ENCODE measurements at places on chromosomes 3 and 15. TPM values are rescaled to one million over a fixed set of nuclear protein-coding genes. Genes with fewer than 3 reads are reported as not detected.

GOLGA6A gene
- not detected for total RNA-seq

ADCY5 gene
- total RNA-seq = 8.4 TPM

FBXW12 gene
- not detected for total RNA-seq

ANAPC13 gene
- 54.9 TPM for total RNA-seq

GASK1A gene
- total RNA-seq = 16.1 TPM

RPP25 gene
- 15.2 TPM for total RNA-seq

DNA sequence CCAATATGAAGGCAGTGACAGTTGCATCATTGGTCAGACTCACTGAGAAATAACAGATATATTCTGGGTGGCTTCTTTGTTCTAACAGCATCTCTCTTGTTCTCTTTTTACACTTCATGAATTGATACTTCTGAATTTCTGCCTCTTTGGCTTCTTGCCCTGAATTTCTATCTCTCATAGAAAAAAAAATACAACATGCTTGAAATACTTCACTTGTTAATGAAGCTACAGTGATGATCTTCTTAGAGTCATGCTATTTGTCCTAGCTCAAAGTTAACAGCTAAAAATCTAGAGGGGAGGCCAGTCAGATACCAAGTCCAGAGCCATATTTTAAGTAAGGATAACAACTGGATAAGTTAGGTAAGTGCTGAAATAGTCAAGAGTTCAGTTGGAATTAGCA is 597.2 kb upstream of the AGTR1 start:
- no peak for DNase-seq

- DNase-seq = no peak
These were observed 248.9 kb downstream of the SLCO3A1 start for GRCh38 chr15:92102395-92102755.

GRCh38 chr3:141259821-141260629 is 28.4 kb downstream of the PXYLP1 start:
- no peak for DNase-seq

DNA sequence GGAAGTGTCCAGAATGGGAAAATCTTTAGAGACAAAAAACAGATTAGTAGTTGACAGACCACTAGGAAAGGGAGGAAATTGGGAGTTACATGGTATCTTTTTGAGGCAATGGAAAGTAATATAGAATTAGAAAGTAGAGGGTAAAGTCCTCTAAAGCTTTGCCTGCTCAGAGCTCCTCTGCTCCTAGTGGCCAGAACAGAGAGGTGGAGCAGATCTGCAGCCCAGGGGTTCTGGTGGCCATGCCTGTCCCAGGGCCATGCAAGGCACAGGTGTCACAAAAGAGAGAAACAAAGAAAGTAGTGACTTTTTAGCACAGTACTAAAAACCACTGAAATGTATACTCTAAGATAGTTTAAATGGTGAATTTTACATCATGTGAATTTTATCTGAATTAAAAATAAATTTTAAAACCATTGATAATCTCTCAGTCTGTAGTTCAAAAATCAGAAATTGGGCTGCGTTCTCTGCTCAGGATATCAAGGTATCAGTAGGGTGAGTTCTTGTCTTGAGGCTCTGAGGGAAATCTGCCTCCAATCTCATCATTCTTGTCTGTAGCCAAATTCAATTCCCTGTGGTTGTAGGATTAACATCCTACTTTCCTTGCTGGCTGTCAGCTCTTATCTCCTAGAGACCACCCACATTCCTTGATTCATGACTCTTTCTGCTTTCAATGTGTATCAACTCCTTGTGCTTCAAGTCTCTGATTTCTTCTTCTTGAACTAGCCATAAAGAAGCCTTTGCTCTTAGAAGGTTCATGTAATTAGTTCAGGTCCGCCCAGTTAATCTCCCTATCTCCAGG is 23.6 kb downstream of the PYGO1 start:
- no peak for DNase-seq

DNA sequence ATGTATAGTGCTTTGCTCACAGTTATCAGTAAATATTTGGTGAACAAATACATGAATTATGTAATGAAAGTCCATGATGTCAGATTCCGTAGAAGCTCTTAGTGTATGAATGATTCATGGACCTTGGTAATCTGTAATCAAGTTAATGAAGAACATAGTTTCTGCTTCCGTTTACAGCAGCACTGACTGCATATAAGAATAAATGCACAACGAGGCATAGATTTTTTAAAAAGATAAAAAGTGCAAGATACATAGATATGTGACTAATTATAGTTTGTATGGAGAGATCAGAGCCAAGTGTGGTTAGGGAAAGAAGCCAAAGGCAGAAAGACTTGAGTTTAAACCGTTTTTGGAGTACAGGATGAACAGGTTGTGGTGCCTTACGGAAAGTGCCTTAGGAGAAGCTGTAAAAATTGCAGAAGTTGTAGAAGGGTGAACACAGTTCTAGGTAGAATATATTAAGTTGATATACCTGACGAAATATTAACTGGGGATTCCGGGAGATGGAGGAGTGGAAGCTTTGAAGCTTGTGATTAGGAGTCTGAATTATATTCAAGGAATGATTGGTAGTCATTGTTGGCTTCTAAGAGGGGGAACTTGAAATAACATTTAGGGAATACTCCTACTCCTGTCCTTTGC is 293.1 kb downstream of the NLGN1 start:
- DNase-seq = no peak

GRCh38 chr15:81293728-81294515 is 30.0 kb downstream of the STARD5 start:
- DNase-seq = no peak

DNA sequence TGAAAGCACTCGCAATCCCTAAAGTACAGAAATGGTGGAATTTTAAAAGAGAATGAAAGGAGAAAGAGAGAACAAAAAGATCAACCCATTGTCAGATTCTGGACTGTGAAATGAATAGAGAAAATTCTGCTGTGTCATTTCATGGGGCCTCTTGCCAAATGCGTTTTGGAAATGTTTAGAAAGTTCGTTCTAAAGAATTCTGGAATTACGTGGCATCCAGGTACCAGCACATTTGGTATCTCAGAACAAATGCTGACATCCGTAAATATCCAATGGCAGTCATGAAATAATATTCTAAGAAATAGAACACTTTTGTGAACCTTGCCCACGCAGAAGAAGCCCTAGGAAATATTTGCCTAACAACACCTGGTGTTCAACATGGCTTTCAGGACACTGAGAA is 219.2 kb downstream of the P3H2 start:
- no peak for DNase-seq

GRCh38 chr3:52231502-52232278 is 6.2 kb upstream of the TLR9 start:
- DNase-seq = no peak

DNA sequence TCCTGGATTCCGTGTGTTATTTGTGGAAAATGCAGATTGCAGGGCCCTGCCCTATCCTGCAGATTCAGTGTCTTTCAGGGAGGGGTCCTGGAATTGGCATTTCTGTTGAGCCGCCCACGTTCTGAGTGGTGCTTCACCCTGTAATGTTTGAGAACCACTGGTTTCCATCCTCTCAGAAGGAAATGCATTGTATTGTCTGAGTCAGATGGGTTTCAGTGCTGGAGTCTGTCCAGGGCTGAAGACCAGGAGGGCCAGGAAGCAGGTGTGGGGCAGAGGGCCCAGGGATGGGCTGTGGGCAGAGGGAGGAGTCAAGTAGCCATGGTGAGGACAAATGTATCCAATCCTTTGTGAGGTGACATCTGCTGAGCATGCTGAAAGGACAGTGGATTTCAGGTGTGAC is 123.8 kb downstream of the SV2B start:
- no peak for DNase-seq

DNA sequence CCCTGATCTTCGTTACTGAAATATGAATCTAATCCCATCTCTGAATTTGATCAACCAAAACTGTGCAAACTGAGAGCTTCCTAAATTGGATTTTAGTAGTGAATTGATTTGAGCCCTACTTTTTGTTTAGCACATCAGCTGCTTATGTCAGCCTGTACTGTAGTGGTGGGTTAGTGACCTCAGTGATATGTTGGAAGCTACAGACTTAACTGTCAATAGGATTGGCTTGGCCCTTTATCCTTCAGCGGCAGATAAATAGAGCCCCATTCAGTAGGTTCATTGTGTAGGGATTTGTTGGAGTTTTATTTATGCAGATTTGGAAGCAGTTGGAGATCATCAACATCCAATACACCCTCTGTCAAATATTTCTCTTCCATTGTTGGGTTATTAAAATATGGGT is 409.7 kb downstream of the SOX2 start:
- no peak for DNase-seq

- no peak for DNase-seq
These were observed 30.1 kb downstream of the PLOD2 start for GRCh38 chr3:146130881-146131371.

DNA sequence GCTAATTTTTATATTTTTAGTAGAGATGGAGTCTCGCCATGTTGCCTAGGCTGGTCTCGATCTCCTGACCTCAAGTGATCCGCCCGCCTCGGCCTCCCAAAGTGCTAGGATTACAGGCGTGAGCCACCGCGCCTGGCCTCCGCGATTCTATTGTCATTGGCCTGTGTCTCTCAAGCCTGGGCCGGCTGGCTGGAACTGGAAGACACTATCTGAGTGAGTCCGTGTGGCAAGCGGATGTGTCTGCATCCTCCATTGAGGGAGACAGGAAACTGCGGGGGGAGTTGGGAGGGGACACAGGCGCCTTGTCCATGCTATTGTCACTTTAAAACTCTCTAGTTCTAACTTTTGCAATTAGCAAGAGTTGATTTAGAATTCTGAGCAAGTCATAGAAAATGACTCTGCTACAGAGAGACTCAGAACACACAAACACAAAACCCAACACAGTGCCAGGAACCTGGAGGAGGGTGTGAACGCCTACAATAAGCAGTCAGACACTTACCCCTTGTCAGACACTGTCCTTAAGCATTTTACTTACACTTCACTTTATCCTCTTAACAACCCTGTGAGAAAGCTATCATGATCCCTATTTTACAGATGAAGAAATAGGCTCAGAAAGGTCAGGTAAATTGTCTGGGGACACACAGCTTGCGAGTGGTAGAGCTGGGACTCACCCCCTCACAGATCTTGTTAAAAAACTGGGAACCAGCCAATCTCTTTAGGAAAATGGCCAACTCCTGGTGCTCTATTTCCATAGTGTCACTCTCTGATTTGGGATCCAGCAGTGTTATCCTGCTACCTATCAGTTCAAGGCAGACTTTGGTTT is 38.7 kb downstream of the ANP32A start:
- peak; percentile 69 for DNase-seq

DNA sequence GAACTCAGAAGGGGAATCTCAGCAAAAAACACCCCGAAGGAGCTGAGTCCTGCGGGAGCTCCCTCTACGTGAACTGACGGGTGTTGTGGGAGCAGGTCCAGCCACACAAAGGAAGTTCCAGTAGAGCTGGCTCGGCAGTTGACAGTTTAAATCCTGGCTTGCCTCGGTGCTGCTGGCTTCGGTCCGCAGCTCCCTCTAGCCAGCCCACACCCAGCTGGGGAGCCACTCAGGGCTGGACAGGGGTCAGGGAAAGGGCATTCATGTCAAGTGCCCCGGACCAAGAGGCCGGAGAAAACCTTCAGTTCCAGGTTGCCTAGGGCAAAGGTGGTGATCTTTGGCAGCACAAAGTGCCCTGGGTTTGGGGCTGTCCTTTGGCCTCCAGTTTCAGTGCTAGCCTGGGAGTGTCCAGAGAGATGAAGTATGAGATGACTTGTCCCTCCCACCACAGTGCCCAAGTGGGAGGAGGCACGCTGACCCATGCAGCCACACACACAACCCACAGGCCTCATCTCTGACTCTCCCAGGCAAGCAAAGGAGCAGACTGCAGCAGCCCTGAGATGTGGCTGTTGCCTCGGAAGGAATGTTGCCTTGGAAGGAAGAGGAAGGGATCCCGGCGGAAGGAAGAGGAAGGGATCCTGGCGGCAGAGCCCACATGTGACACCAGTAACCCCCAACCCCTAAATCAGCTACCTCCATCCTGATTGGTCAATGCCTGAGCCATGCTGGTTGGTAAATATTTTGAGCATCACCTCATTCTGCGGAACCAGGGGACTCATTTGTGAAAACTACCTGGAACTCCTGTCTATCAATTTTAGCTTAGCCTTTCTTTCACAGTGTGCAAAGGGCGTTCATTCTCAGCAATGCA is 13.9 kb upstream of the ANPEP start:
- peak; percentile 50 for DNase-seq

DNA sequence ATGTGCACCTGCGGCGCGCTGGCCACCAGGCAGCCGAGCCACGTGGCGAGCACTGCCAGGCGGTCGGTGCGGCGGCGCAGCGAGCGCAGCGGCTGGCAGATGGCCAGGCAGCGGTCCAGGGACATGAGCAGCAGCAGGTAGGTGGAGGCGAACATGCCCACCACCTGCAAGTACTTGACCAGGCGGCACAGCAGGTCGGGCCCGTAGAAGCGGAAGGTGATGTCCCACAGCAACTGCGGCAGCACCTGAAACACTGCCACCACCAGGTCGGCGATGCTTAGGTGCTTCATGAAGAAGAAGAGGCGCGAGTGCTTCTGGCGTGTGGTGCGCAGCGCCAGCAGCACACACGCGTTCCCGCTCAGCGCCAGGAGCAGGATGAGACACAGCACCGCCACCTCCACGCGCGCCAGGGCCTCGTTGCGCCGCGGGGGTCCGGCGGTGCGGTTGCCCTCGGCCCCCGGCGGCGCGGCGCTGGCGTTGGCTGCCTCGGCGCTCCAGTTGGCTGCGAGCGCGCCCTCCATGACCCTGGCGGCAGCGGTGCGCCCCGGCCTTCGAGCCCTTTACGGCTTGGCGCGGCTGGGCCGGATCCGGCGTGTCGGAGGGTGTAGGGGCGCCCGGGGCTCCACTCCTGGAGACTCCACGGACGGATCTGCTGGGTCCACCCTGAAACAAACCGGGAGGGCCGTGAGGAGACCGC is 1.6 kb downstream of the OXTR start:
- DNase-seq = peak; percentile 55

GRCh38 chr3:117246771-117247555 is 537.4 kb downstream of the TUSC7 start:
- DNase-seq = no peak

GRCh38 chr3:72571638-72572114 is 276.6 kb downstream of the SHQ1 start:
- no peak for DNase-seq

DNA sequence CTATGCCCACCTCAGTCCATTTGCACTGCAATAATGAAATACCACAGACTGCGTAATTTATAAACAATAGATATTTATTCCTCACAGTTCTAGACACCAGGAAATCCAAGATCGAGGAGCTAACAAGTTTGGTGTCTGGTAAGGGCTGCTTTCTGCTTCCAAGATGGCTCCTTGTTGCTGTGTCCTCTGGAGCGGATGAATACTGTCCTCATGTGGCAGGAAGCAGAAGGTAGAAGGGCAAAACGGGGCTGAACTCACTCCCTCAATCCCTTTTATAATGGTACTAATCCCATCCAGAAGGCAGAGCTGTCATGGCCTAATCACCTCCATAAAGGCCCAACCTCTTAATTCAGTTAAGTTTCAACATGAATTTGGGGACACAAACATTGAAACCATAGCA is 75.3 kb downstream of the P2RY1 start:
- DNase-seq = no peak

DNA sequence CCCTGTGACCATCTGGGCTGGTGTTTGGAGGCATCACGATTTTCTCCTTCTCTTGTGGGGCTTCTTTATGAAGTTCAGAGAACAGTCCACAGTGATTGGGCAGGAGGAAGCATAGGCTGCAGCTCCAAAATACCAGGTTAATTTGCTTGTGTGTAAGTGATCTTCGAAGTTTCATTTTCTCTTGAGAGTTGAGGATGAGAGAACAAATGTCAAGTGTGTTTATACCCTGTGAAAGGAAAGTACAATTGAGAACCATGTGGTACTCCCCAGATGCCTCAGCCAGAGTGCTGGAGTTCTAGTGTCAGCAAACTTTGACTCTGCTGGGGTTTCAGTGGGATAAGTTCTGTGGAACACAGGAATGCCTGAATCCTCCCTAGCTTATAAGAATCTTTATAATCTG is 357.1 kb upstream of the CFAP20DC start:
- no peak for DNase-seq

- DNase-seq = peak; percentile 19
These were observed 403.6 kb downstream of the TIGIT start for GRCh38 chr3:114697401-114697800.

All from lung (tissue), 17 donors.